ENCODE measurements at places on chromosomes 16 and 17. TPM values are rescaled to one million over a fixed set of nuclear protein-coding genes. Genes with fewer than 3 reads are reported as not detected.

The RUSF1 gene
- total RNA-seq, result 99.2 TPM

The HOXB4 gene
- 4.6 TPM for total RNA-seq

The RAMP2 gene
- 0.46 TPM for total RNA-seq

The GAS2L2 gene
- total RNA-seq, result 0.07 TPM

The TEKT3 gene
- 0.91 TPM for total RNA-seq

The SLC6A4 gene
- total RNA-seq, result 4.0 TPM

The KRT33B gene
- not detected for total RNA-seq

The NPIPB2 gene
- total RNA-seq, result 7.3 TPM

The DPEP2 gene
- total RNA-seq, result not detected

Data from smooth muscle cell of the pulmonary artery (primary cell).